ENCODE measurements at places on chromosomes 12 and 14. TPM values are rescaled to one million over a fixed set of nuclear protein-coding genes. Genes with fewer than 3 reads are reported as not detected.

Gene ADCY4
- 0.84 TPM for total RNA-seq

Gene WNT1
- total RNA-seq, result not detected

Gene PXMP2
- 52.6 TPM for total RNA-seq

Gene GALNT9
- 7.4 TPM for total RNA-seq

Gene GPR84
- total RNA-seq, result not detected

Gene APOLD1
- 6.4 TPM for total RNA-seq

Gene NUP37
- 57.3 TPM for total RNA-seq

Gene SYT1
- total RNA-seq, result 80.9 TPM

Gene GZMH
- not detected for total RNA-seq

Gene REM2
- total RNA-seq, result 0.15 TPM

Gene RERGL
- total RNA-seq, result not detected

Gene CRIP1
- 42.4 TPM for total RNA-seq

Gene FIGNL2
- 0.33 TPM for total RNA-seq

Gene SFSWAP
- 66.4 TPM for total RNA-seq

Gene AQP2
- not detected for total RNA-seq

Gene ANKS1B
- 1.1 TPM for total RNA-seq

Gene MYO1A
- 1.2 TPM for total RNA-seq

Gene CMTM5
- not detected for total RNA-seq

Gene TAS2R14
- total RNA-seq, result 3.6 TPM

Gene COX14
- total RNA-seq, result 28.7 TPM

Gene SAMD15
- 2.4 TPM for total RNA-seq

Gene SLC35E3
- total RNA-seq, result 10.1 TPM

Gene LMNTD1
- not detected for total RNA-seq

Gene TRPV4
- total RNA-seq, result 0.11 TPM

Gene C12orf56
- not detected for total RNA-seq

Gene LRFN5
- 43.0 TPM for total RNA-seq

Gene LRTM2
- not detected for total RNA-seq

Gene CAPZA3
- not detected for total RNA-seq

Gene TMCC3
- 0.49 TPM for total RNA-seq

Gene BMAL2
- total RNA-seq, result 10.3 TPM

Gene LBHD2
- total RNA-seq, result 0.99 TPM

Gene SRRM4
- total RNA-seq, result not detected

Gene FGD4
- total RNA-seq, result 21.5 TPM

Gene FAIM2
- not detected for total RNA-seq

Gene KRT78
- total RNA-seq, result not detected

Gene CLEC4C
- total RNA-seq, result not detected

Gene TAS2R19
- total RNA-seq, result 5.2 TPM

Gene RASSF8
- total RNA-seq, result 19.8 TPM

Gene RNF212B
- not detected for total RNA-seq

Gene LIN7A
- total RNA-seq, result 10.0 TPM
